NCI-H2081 treated with DMSO at 0.1 percent for 48 hours (cell line): ENCODE measurements at places on chromosomes 1 and 21.

DNA sequence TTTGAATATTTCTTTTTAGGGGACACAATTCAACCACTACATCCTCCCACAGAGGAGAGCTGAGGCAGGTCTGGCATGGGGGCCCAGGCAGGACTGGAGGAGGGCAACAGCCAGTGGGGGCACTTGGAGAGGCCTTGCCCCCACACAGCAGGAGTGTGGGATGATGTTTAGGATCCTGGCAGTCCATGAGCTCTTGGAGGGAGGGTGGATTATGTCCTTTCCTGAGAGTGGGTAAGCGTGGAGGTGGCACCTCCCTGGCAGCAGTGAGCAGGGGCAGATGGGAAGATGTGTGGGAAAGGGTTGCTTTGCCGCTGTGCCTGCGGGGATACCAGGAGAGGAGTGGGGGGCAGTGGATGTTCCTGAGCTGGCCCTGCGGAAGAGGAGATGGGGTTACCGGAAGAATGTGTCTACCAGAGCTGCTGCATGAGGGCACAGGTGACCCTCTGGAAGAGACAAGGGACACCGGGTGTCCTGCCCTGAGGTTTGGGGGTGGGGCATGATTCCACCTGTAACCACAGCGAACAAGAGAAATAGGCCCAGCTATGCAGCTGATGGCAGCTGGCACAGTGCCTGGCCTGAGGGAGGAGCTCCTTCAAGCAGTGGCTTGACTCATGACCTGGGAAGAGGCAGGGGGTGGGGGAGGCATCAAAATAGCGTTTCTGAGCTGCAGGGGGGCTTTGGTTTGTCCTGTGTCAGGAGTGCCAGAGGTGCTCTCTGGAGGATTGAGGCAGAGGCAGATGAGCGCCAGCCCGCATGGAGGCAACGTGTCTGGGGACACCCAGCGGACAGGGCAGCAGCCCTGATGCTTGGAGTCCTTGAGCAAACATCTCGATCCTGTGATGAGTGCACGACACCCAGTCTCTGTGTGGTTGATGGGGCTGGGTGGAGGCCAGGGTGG lies 123.9 kb upstream of the TMPRSS2 start:
- DNase-seq: no peak

- no peak for DNase-seq
These were observed 125.3 kb upstream of the RUNX3 start for GRCh38 chr1:25055324-25055780.

DNA sequence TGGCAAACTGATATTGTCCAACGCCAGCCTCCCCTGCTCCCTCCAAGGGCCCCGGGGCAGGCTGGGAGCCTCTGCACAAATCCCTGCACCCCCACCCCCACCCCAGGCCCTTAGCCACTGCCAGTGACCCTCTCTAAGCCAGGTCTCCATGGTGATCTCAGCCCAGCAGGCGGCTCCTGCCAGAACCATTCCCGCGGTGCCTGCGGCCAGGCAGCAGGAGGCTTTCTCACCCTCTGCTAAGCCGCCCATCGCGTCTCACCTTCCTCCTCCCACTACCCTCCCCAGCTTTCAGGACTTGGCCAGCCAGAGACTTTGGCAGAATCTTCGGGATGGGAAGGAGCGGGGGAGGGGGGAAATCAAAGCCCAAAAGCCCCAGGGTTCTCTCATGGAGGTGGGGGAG lies 46.8 kb upstream of the WASF2 start:
- DNase-seq: no peak

- no peak for DNase-seq
These were observed 6.8 kb downstream of the TPRG1L start for GRCh38 chr1:3631320-3632260.

DNA sequence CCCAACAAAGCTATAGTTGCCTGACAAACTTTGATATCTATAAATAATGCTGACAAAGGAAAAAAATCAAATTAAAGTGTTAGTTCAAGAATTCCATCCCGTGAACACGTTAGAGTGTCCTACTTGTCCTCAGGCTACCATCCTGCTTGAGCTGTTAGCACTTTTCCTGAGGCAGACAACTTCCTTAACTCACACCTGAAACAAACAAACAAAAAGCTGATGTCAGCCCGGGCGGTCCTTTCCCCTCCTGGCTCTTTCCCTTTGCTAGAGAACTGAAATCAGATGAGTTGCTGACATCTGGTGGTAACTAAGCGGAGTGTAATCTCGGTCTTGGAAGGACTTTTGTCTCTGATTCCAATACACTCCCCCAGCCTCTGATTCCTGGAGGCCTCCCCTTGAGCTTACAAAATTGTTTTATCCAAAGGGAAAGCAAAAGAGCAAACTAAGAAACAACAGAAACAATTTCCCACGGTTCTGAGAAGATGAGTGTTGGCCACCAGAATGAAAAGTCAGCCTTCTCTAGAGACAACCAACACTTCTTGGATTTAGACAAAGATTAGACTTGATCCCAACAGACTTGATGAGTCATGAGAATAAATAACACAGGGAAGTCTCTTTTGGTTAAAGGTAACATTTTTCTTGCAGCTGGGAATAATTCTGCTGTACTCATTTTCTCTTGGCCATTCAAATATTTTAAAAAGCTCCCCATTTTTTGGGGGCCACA lies 135.4 kb downstream of the PROX1 start:
- peak; percentile 76 for DNase-seq

DNA sequence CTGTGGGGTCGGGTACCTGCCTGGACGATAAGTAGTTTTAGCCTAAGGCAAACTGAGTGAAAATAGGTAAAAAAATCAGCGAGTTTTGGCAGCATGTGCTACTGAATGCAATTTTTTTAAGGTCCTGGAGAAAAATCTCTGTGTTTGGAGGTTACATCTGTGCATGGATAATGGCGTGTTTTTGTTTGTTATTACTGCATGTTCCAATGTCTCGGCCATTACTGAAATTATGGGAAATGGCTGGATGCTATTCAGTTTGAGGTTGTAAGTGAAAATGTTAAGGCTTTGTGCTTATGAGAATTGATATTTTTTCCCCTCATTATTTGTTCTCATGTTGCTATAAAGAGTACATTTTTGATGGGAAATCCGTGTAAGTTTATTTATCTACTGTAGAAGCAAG lies 441.7 kb downstream of the PRDM2 start:
- no peak for DNase-seq

- no peak for DNase-seq
These were observed 27.5 kb downstream of the SLC30A10 start for GRCh38 chr1:219900882-219901281.

DNA sequence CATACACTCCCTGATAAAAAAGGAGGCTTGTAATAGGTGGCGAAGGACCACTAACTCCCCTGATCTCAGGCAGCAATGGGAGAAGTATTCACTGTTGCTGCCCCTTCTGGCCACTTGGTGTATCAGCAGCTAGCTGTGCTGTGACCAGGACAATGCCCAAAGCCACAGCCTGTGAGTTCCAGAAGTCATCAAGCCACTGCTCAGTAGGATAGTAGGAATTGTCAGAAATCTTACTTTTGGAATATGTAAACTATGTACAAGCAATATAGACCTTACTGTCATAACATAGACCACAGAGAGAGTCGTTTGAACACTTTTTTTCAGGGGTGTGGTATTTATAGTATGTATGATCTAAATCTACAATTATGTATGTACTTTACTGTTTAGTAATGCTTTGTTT lies 248.3 kb upstream of the CAMK1G start:
- no peak for DNase-seq

GRCh38 chr1:240029418-240029817 lies 62.3 kb upstream of the FMN2 start:
- no peak for DNase-seq

- no peak for DNase-seq
These were observed 3.0 kb upstream of the CEP350 start for GRCh38 chr1:179951383-179952144.

GRCh38 chr21:14251336-14251735 lies 35.4 kb downstream of the RBM11 start:
- DNase-seq: no peak

DNA sequence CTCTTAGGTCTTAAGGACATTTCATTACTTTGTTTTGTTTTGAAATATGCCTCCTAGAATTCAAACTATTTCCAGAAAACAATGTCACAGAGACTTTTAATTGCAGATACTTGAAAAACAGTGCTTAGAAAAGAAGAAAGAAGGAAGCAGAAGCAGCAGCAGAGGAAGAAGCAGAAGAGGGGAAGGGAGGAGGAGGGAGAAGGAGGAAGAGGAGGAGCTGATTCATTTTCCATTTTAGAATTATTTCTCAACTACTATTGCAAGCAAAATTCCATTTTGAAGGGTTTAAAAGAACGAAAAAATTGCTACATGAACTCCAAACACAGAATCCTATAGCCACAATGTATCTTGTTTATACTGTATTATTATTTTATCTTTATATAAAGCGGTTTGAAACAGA lies 13.9 kb downstream of the RC3H1 start:
- DNase-seq: no peak

DNA sequence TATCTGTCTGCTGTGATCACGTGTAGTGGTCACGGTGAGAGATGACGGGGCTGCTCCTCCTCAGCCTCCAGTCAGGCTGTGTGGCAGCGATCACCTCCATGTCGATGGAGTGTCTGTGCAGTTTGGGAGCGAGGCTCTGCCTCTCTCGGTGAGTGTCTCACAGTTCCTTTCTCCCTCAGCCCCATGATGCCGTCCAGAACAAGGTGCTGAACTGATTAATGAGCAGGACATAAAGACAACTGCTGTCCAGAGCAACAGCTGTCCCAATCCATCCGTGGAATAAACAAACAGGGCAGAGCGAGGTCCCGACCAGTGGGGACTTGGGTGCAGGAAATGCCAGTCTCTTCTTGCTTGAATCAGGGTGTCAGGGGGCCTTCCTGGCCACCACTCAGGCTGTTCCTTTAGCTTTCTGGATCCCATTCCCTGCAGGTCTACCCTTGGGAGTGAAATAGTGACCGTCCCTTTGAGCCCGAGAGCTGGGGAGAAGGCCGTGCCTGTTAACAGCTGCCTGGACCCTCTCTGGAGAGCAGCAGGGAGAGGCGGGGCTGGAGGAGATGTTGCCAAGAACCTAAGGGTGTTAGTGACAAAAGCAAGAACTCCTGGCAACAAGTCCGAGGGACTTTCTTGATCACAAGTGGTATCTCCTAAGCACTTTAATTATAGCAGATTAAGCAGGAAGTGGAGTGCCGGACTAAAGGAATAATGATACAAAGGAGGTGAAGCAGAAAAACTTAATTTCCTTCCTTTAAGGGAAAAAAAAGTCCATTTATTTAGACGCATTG lies 443.9 kb downstream of the KIF26B start:
- DNase-seq: no peak

DNA sequence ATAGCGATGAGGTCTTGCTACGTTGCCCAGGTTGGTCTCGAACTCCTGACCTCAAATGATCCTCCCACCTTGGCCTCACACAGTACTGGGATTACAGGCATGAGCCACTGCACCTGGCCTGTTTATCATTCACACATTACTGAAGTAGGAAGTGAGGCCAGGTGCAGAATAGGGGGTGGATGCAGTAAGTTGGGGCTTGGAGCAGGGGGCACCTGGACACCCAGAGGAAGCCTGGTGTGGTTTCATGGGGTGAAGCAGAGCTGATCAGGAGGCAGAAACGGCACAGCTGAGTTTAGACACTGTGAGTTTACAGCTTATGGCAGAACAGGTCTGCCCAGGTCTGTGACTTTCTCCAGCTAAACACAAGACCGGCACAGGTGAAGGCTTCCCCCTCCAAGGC lies 4.9 kb downstream of the CDA start:
- no peak for DNase-seq

- no peak for DNase-seq
These were observed 303.2 kb downstream of the LMX1A start for GRCh38 chr1:165053351-165053750.
